H1 (cell line): ENCODE measurements at places on chromosomes 1 and 21.

- no peak for DNase-seq
Measured at GRCh38 chr1:76764638-76765454, 102.4 kb upstream of the ST6GALNAC5 start.

GRCh38 chr1:19179597-19180264, 30.3 kb downstream of the UBR4 start:
- no peak for DNase-seq

GRCh38 chr21:16663436-16663835, 849.4 kb upstream of the CXADR start:
- no peak for DNase-seq

DNA sequence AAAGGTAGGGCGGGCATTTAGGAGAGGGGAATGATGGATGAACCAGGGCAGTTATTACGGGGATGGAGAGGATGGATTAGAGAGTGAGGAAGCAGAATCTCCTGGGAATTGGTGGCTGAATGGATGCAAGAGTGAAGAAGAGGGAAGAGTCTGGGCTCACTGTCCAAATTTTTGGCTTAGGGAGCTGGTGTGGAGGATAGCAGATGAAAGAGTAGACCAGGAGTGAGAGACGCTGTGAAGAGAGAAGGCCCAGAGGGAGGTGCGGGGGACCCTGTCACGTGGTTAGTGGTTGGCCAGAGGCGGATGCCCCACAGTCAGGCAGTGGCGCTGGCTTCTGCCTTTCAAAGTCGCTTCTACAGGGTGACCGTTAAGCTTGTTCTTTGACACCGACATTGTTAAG, 78.4 kb downstream of the PEX14 start:
- peak; percentile 43 for DNase-seq

- DNase-seq = no peak
Measured at GRCh38 chr1:39129514-39129913, 75.0 kb upstream of the MACF1 start.

- DNase-seq = no peak
Measured at GRCh38 chr1:167431261-167431908, 86.9 kb downstream of the CD247 start.

GRCh38 chr21:25456672-25457071, 150.6 kb downstream of the MRPL39 start:
- no peak for DNase-seq

GRCh38 chr1:105416261-105416660, 1640.2 kb upstream of the PRMT6 start:
- DNase-seq = no peak

GRCh38 chr1:79040424-79041082, 34.0 kb upstream of the ADGRL4 start:
- DNase-seq = no peak

GRCh38 chr1:67897270-67897949, 64.1 kb upstream of the GNG12 start:
- DNase-seq = no peak

DNA sequence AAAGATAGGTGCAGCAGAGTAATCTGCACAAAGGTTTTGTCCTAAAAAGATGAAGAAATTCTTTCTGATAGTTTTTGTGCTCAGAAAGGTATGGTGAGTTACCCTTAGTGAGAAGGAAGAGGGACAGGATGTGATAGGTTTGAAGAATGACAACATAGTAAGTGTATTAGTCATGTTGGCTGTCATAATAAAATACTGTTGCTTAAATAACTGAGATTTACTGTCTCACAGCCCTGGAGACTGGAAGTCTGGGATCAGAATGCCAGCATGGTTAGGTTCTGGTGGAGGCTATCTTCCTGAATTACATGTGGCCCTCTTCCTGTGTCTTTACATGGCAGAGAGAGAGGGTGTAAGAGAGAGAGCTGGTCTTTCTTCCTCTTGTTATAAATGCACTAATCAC, 965.2 kb downstream of the TTLL7 start:
- DNase-seq = no peak

- DNase-seq = peak; percentile 37
Measured at GRCh38 chr1:203124546-203125317, 2.8 kb upstream of the ADORA1 start.

GRCh38 chr1:203625628-203626019, 1.0 kb upstream of the ATP2B4 start:
- no peak for DNase-seq

GRCh38 chr1:212945463-212946160, 4.7 kb upstream of the VASH2 start:
- DNase-seq = no peak

DNA sequence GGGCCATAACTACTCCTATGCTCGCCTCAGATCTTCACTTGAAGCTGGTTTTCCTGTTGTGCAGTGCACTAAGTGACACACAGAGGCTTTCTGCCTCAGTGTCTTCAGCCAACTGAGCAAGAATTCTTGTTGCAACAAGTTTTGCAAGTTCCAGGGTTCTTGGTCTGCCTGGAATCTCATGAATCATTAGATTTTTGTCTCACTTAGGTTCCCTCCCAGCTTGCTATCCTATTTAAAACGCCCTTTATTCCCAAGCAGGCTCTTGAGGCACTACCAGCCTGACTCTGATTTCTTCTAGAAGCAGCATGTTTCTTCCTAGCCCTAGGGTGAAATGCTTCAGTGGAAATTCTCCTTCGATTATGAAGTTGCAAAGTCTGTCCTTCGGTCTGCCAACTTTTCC, 158.8 kb downstream of the C1orf21 start:
- no peak for DNase-seq

DNA sequence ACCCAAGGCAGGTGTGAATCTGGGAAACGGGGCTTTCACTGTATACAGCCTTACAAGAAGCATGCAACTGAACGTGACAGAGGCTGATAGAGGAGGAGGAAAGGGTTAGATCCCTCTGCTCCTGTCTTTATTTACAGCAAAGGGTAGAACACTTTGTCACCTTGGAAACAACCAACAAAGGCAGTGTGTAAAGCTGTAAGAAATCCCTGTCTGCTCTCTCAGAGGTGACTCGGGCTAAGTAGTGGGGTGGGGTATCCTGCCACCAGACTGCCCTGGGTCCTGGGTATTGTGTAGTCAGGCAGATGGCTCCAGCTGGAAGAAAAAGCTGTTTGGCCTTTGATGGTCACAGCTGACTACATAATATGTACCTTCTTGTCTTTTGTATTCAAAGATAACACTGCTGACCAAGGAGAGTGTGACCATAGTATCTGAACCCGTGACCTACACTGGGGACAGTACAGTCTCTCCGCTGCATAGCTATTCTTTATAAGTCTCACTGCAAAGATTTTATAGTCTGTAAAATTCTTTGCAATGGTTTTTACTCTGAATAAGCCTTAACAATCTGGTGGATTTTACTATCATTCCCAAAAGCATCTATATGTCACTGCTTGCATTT, 22.1 kb upstream of the POU2F1 start:
- no peak for DNase-seq

DNA sequence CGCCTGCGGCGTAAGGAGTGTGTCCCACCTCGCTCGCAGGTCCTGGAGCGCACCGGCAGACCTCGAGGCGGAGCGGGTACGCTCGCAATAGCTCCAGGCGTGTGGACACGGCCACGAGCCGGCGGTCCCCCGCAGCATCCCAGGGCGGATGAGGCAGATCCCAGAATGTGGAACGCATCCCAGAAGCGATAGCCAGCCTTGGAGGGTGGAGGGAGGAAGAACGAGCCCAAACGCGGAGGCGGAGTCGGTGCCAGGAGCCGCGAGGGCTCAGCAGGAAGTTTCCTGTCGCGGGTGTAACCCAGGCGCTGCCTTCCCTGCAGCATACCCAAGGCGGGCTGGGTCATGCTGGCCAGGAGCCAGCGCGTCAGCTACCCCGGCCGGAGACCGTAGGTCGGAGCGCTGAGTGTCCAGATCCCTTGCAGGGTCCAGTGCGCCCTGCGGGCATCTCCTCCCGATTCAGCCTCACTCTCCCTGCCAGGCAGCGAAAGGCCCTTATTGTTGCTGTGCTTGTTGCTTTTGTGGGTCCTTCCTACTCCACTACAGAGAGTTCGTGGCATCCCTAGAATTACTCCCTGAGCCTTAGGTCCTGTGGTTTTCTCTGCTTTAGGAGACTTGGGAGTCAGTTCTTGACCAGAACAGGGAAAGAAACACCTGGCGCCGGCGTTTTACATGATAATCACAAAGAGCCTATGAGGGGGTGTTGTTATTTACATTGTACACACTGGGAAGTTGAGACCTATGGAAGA, 27.7 kb downstream of the STYXL2 start:
- DNase-seq = peak; percentile 80

GRCh38 chr1:33578557-33579448, 106.4 kb downstream of the ZSCAN20 start:
- no peak for DNase-seq

DNA sequence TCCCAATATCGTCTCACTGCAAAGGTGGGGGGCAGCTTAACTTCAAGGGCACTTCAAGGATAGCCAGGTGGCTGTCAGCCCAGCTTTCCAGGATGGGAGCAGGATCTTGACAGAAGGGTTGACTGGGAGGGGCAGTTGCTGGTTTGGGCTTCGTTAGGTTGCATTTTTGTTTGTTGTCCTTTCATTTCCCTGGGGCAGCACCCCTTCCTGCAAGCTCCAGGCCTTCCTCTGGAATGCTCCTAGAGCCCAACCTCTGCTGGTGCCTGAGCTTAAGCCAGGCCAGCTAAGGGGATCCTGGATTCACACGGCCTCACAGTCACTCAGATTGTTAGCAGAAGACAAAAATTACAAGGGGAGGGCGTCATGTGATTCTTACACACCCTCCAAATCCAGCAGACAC, 4.1 kb upstream of the OLIG2 start:
- no peak for DNase-seq

DNA sequence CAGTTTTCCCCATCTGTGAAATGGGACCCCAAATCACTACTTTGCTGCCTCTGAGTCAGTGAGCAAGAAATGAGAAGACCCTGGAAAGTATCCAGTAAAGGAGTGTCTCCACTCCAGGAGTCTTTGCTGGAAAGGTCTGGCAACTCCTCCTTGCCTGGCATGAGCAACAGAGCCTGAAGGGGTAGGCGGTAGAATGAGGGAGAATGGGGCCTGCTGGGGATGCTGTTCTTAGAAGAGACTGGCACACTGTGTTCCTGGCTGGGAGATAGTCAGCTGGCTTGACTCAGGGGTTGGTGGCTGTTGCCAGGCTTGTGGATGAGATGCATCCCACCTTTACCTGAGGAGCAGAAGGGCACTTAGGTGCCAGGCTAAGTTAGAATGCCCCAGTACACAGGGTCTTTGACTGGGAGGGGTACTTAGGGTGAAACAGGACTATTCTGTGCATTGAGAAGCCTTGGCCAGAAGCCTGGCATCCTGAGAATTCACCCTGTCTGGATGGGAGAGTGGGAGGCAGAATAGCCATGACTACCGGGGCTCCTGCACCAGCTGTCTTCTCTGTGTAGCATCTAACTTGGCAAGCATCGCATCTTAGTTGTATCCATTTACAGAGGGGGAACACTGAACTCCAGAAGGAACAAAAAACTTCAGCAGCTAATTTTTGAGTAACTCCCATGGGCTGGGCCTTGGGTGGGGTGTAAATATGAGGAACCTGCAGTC, 2.5 kb downstream of the MFSD2A start:
- DNase-seq = no peak

DNA sequence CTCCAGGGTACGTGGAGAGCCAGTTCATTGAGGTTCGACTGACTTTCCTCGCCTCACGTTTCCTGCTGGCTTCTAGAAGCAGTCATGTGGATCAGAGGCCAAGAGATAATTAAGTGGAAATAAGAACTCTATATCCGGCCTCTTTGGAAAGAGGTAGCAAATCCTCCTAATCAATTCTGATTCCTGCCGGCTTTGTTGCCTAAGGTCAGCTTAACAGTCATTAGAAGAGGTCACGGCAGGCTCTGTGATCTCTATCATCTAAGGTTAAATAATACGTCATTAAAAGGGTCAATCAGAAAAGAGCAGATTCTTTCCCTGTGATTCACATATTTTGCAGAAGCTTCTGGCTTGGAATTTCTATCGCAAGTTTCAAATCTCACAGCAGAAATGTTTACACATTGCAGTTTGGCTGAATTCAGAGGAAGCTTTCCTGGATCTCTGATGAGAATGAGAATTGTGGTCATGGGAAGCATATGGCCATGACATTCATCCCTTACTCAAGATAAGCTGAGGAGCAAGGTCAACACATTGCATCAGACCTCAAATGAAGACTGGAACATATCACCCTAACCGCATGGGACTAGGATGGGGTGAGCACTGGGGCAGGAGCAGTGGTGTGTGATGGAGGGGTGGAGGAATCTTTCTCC, 189.4 kb downstream of the PBX1 start:
- no peak for DNase-seq

GRCh38 chr1:51341876-51342496, 11.6 kb upstream of the TTC39A start:
- no peak for DNase-seq

DNA sequence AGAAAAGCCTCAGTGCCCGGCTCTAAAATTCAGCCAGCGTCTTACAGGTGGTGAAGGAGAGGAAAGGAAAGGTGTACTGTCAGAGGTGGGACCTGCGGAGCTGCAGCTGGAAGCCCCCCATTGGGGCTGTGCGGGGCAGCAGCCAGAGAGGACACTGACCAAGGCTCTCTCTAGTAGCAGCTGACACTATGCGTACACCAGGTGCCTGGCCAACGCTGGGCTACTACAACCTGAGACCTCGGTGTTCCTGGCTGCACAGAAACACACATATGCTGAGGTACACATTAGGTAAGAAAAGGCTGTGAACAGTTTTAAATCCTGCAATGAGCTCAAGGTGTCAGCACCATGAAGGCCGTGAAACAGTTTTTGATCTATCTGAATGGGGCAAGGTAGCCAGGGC, 55.5 kb upstream of the EDN2 start:
- DNase-seq = no peak

DNA sequence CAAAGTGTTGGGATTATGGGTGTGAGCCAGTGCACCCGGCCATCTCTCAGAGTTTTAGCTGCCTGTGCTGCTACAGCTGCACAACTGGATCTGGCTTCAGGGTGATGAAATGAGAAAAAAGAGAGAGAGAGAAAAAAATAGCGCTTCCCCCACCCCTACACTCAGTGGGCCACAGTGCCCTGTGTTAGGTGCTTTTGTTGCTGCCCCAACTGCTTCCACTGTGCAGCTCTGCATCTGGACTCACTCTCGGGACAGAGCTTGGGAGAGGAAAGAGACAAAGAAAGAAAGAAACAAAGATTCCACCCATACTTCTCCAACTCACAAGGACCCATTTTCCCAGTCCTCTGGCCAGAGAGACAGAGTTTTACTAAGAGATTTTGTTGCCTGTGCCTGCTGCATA, 50.4 kb downstream of the INAVA start:
- no peak for DNase-seq

DNA sequence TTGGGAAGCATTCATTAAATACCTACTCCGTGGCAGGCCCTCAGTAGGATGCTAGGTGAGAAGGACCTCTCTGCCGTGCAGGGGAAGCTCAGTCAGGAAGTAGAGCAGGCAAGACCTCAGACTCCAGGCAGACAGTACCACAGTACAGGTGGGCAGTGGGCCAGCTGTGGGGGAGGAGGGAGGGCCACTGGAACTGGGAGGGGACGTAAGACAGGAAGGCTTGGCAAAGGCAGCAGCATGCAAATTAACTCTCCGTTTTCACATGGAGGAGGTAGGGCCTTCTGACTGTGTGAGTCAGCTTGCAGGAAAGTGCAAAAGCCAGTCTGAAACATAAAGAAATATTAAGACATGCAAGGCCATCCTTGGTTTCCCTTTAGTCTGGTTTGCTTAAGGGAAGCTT, 157.7 kb downstream of the TRIM33 start:
- peak; percentile 46 for DNase-seq
